Aorta (tissue), 5 donors: ENCODE measurements at places on chromosomes 1 and 21. TPM values are rescaled to one million over a fixed set of nuclear protein-coding genes. Genes with fewer than 3 reads are reported as not detected.

GRCh38 chr1:207949571-207950195, 38.8 kb upstream of the CD34 start:
- DNase-seq = no peak

GRCh38 chr1:90359994-90360393, 357.1 kb downstream of the BARHL2 start:
- DNase-seq = no peak

DNA sequence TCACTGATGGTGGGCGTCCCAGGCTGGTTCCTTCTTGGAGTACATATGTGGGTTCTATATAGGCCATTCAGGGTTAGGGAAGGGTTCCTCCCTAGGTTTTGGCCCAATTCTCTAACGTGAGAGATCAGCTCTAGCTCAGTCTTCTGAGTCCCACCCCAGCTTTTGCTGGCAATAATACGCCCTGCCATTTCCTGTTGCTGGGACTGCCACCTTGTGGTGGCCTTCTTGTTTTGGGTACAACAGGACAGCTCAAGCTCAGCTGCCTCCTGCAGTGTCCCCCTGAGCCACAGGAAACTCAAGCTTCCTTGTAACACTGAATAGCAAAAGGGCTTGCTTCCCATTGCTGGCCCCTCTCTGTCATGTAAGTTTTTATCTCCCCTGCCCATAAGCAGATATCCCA, 77.8 kb downstream of the BACH1 start:
- peak; percentile 78 for DNase-seq

DNA sequence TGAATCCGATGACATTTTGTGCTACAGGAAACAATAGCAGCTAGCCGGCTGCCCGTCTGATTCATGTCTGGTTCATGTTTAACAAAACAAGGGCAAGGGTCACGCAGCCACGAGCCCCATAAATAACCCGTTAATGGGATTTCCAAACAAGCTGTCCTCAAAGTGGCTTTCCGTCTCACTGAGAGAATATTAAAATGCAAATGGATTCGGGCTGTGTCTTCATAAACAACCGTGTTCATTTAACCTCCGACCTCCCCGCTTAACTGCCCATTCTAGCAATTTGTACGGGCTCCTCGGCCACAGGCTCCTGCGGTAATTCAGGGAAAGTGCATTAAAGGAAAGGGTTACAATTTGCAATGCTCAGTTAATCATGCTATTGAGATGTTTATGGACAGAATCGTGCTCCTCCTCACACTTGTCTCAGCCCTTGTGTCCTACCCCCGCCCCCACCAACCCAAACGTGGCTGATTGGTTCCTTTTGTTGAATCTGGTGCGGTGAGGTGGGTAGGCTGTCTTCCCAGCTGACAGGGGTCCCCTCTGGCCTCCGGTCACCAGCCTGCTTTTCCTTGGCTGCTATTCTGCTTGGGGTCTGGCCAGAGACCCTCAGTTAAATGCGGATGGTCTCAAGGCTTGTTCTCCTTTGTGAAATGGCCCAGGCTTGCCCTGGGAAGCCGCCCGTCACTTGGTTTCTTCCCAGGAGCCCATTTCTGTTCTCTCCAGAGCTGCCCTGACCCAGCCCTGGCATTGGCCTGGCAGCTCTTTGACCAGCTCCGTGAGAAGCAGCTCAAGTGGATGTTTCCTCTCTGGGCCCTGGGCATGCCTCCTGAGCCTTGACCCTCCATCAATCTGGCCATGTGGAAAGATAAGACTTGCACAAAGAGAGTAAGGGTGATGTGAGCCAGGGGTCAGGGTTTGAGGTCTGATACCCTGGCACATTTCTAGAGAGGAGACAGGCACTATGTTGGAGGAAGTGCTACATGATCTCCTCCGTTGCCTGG, 200.7 kb upstream of the POU3F1 start:
- DNase-seq = no peak

GRCh38 chr21:40706806-40707655, 139.9 kb downstream of the DSCAM start:
- no peak for DNase-seq

DNA sequence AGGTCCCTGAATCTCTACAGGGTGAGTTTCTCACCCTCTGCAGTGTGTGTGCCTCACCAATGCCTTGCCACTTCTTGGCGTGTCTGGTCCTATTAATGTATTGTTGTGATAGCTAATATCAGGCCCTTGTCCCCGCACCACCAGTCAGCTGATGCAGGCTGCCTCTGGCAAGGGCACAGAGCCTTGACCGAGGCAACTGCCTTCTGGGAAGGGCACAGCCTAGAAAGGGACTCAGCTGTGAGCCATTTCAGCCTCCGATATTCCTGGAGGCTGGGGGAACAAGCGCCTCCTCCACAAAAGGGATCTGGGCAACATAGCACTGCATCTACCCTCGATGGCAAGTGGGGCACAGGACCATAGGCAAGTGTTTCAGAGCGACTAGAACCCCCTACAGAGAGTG, 27.0 kb downstream of the IL10RB start:
- no peak for DNase-seq

DNA sequence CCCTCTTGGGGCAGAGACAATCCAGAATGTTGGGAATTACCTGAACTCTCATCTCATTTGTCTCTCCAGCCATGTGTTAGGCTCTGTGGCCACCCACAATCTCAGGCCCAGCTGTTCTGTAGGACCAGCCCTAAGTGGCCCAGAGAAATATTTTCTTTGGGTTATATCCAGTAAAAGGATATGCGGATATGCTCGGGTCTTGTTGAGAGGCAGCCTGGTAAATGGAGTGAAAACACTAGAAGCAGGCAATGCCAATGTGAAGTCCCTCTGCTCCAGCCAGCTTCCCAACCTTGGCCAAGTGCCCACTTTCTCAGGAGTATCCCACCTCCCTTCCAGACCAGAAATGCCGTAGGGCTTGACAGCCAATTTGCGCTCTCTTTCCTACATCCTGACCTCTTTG, 192.2 kb downstream of the ST6GALNAC3 start:
- DNase-seq = no peak

DNA sequence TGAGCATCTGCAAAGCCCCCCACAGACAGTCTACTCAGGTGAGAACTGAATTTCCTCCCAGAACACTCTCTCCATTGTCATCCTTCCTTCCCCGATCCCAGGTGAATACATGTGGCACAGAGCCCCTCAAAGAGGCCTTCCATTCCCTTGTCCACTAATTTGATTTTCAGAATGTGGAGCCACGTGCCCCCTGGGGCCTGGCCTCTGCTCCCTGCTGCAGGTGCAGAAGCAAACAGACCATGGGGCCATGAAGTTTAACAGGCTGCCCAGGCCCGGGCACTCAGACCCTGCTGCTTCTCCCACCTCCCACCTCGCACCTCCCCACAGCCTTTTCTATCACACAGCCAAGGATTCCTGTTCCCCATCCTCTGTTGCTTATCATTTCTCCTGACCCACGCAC, 243.8 kb upstream of the RAB4A start:
- DNase-seq = no peak

DNA sequence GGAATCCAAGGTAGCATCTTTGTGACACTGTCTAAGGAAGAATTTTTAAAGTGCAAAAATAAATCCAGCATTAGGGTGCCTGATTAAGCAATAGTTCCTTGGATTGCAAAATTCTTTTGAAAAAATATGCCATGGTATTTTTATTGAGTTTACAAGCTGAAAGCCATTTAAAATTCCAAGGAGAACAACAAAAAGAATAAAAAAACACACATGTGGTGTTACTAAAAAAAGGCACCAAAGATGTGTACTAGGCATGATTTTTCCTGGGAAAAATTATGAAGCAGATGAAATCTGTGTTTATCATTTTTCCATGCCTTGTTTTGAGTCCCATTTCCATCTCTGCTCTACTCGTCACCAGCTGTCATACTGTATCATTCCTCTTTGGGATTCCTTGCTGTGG, 157.0 kb upstream of the ZNHIT6 start:
- DNase-seq = no peak

- DNase-seq = peak; percentile 95
Measured at GRCh38 chr1:156656806-156657740, 15.2 kb downstream of the BCAN start.

DNA sequence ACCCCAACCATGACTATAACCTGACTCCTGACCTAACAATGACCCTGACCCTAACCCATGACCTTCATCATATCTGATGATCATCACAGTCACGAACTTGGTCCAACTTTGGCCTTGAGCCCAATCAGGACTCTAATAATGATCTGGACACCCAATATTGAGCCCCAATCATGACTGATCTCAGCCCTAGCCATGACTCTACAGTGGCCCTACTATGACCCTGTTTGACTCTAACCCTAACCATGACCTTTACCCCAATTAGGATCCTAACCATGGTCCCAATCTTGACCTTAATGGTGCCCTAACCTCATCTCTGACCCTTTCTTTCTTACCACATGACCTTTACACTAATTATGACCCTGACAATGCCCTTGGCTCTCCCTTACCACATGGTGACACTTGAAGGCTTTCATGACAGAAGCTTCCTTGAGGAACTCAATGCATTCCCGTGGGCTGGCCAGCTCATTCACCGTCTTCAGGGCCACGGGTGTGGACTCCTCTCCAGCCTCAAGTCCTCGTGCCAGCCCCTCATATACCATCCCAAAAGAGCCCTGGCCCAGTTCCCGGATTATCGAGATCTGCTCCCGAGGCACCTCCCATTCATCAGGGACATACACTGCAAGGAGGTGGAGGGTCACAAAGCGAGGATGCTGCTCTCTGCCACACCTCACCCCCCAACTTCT, 16.2 kb downstream of the INSRR start:
- DNase-seq = peak; percentile 18

GRCh38 chr1:77412069-77412819, 130.4 kb downstream of the AK5 start:
- DNase-seq = no peak

DNA sequence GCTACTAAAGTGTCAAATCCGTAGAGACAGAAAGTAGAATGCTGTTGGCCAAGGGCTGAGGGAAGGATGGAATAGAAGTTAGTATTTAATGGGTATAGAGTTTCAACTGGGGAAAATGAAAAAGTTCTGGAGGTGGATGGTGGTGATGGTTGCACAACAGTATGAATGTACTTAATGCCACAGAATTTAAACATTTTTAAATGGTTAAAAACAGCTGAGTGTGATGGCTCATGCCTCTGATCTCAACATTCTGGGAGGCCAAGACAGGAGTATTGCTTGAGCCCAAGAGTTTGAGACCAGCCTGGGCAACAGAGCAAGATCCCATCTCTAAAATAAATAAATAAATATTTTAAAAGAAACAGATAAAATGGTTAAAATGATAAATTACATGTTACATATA, 44.5 kb downstream of the PIK3R3 start:
- DNase-seq = no peak

GRCh38 chr21:42850866-42851391, 28.4 kb downstream of the WDR4 start:
- no peak for DNase-seq

DNA sequence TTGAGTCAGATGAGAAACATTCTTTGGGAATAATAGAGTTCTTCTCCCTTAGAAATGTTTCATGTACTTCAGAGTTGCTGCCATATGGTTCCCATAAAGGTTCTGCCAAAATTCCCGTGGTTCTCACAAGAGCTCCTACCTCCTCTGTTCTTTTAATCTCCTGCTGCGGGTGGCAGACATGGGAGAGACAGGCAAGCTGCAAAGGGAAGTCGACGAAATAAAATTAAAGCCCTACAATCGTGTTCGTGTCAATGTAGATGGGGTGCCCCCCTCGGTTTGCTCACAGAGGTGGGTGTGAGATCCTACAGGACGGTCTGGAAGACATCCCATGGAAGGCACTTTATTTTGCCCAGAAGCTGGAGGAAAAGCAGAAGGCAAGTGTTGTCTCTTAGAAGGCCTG, 276.0 kb downstream of the RWDD3 start:
- DNase-seq = no peak

DNA sequence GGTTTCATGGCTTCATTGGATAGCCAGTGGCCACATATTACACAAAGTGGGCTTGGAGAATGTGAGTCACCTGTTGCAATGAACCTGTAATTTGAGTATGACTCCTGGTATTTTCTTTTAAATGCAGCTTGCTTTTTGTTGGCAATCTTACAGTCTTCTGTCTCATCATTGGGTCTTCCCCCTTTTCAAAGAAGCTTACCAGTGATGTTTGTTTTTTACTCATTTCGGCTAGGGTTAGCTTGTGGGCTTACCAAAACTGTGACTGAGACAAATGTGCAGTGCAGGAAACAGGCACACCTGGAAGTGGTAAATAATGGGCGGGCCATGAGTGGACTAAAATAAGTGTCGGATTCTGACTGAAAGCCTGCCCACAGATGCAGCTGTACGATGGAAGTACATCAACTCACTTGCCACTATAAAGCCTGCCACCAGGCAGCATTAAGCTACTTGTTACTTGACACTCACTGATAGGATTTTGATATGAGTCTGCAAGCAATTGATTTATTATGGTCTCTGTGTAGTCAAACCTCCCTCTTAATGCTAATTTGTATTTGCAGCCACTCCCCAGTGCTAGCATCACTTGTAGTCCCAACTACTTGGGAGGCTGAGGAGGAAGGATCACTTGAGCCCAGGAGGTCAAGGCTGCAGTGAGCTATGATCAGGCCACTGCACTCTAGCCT, 4.2 kb downstream of the HHAT start:
- DNase-seq = no peak

RGS1 gene
- total RNA-seq = 26.8 TPM

ACOT7 gene
- total RNA-seq = 12.5 TPM

DDR2 gene
- total RNA-seq = 146 TPM

CD247 gene
- total RNA-seq = 4.0 TPM

CCDC181 gene
- total RNA-seq = 0.48 TPM

OR10Z1 gene
- not detected for total RNA-seq

SOX13 gene
- 40.9 TPM for total RNA-seq

PAPPA2 gene
- total RNA-seq = 3.5 TPM

ADAMTSL4 gene
- total RNA-seq = 98.0 TPM

PER3 gene
- 49.0 TPM for total RNA-seq

MTFR1L gene
- total RNA-seq = 59.6 TPM

PLPPR4 gene
- total RNA-seq = 7.2 TPM

LRRC38 gene
- not detected for total RNA-seq

TRIM67 gene
- total RNA-seq = not detected

AQP10 gene
- 0.26 TPM for total RNA-seq

GSTM5 gene
- 23.4 TPM for total RNA-seq

RHBDL2 gene
- total RNA-seq = not detected
